ENCODE measurements at places on chromosomes 11 and 22.

DNA sequence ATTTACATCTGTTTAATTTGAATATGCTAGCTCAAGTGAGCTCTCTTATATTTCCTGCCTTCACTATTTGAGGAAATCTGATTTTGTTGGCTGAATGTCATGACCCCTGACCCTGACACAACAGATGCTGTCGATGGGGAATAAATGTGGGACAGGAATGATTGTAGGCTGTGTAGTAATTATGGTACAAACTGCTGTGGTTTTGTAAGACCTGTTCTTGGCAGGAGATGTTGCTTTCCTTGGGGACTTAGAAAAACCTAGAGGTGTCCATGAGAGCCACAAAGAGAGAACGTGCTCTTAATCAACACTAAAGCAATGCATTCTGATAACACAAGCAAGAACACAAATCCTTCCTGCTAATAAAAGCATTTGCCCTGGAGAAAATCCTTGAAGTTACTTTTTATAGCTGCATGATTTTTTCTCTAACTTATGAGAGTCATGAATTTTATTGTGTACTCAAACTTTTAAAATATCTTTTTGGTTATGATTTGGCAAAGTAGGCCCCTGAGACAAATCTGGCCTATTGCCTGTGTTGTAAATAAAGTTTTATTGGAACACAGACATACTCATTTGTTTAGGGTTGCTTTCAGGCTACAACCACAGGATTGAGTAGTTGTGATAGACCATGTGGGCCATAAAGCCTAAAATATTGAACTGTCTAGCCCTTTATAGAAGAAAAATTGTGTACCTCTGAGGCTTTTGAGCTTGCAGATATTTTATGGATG is 90.2 kb downstream of the DDX10 start:
- DNase-seq: no peak

DNA sequence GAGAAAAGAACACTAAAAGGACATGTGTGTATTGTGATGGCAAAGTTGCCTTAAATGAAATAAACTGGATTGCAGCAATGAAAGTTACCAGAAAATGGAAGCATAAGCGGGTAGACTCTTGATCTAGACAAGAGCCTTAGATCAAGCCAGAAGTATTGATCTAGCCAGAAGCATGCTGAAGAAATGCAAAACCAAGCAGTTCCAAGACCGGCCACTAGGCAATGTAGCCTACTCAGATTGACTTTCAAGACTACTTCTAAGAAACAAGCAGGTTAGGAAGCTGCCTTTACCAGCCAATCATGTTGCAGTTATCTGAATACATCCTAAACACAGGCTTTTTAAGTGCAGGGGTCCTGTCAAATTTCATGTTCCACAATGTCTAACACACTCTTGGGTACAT is 54.6 kb downstream of the KCNA4 start:
- no peak for DNase-seq

DNA sequence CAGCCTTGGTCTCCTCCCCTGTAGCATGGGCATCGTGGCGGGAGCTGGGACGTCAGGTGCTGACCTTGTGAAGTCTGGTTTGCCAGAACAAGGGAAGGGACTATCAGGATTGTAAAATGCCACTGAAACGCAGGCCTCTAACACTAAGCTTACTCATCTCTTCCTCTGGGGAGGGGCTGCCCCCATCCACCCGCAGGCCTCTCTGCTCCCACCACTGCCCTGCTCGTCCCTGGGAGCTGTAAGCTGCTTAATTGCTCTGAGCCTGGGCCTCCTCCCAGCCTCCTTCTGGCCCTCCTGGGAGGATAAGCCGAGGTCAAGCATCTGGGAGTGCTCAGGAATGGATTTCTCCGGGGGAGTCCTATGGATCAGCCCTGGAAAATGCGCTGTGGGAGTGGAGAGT is 8.4 kb downstream of the SHISAL1 start:
- no peak for DNase-seq

GRCh38 chr11:90250970-90251369 is 28.1 kb upstream of the CHORDC1 start:
- no peak for DNase-seq

- DNase-seq: no peak
Measured at GRCh38 chr11:110152199-110152598, 59.0 kb downstream of the ZC3H12C start.

GRCh38 chr11:46951864-46952263 is 15.3 kb downstream of the CSTPP1 start:
- no peak for DNase-seq

GRCh38 chr11:9600166-9600565 is 26.7 kb downstream of the WEE1 start:
- no peak for DNase-seq

GRCh38 chr11:3942160-3942955 is 86.9 kb downstream of the STIM1 start:
- DNase-seq: no peak

DNA sequence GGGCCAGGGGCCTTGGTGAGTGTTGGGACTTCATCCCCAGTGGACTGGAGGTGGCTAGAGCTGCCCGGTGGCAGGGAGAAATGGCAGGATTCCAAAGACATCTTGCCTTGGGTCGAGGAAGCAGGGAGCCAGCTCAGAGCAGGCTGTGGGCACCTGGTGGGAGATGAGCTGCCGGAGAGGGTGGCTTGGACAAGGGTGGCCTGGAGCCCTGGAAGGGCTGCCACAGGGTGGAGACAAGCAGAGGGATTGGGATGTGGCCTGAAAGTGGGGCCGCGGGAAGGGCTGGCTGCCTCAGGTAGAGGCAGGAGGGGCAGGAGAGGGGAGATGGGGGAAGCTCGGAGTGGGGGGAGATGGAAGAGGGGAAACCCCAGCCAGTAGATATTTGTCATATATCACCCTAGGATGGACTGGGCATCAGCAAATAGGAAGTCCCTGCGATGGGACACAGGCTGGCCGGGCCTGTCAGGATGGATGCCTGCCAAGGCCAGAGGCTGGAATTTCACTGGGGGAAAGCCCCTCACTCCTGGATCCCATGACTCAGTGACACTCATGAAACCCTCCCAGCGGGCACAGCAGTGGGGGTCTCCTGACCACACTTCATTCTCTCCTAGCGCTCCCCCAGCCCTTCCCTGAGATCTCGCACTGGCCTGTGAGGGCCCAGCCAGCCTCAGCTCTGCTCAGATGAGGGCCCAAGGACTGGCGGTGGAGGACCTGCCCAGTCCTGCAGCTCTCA is 72.0 kb upstream of the SHISAL1 start:
- no peak for DNase-seq

DNA sequence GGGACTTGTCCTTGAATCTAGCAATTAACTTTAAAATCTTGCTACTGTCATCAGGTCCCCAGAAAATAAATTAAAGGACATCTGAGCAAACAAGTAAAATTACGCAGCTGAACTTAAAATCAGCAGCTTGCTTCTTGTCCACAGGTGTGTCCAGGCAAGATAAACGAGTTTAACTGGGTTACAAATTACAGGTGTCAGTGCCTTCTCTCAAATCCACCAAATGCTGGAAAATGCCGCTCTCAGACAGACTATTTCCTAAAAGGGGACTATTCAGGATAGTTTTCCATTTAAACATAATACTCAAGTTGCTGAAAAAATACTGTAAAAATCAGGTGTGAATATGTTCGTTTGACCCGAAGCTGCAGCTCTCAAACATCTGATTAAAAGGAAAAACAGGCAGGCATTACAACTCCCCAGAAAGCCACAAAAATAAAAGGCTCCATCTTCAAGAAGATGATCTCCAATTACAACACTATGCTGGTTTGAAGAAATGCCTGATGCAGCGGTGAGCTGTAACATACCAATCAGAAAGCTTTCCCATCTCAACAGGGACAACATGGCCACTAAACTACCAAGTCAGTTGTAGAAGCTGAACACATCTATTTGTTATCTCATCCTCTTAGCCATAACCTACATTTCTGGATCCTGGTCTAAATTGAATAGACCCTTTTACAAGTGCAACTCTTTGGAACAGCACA is 82.1 kb downstream of the CADM1 start:
- peak; percentile 28 for DNase-seq

- no peak for DNase-seq
Measured at GRCh38 chr11:76723142-76723541, 52.6 kb upstream of the LRRC32 start.

DNA sequence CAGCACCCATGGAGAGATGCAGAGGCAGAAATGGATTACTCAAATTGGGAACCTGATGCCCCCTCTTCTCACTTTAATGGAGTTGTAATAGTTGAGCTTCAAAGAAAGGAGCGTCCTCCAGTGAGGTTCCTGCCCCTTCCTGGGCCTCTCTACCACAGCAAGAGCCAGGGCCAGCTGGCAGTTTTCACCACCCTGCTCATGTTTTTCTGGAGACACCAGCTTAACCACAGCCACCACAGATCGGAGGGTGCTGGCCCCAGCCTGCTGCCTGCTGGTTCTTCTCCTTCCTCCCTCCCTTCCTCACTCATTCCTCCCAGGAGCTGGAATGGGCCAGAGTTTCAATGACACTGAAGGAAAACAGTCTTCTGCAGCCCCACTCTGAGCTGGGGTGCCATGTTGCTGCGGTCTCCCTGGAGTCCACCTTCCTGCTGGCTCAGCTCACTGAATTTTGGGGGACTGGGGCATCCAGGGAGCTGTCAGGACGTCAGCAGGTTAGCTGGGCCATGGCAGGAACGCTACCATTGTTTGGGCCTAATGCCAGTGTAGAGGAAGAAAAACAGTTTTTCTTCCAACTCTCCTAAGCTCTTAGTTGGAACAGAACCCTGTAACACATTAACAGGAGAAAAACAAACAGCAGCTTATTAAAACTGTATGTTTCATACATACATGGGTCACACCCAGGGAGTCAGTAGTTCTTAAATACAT is 57.7 kb downstream of the TRAF6 start:
- no peak for DNase-seq

DNA sequence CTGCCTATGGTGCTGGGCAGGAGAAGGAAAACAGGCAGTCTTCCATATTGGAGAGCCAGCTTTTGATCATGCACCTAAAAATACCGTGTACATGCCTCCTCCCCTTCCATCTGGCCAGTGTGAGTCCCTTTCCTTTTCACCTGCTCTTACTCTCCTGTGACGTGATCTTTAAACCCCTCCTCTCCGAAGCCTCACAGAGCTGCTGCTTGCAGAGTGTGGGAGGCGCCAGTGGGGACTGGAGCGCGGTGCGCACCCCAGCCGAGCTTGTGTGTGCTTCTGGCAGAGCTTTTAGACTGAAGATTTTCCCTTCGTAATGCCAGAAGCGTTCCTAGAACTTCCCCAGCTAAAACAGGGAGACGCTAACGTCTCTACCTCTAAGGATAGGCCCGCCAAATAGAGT is 29.8 kb downstream of the MUC6 start:
- DNase-seq: peak; percentile 89

DNA sequence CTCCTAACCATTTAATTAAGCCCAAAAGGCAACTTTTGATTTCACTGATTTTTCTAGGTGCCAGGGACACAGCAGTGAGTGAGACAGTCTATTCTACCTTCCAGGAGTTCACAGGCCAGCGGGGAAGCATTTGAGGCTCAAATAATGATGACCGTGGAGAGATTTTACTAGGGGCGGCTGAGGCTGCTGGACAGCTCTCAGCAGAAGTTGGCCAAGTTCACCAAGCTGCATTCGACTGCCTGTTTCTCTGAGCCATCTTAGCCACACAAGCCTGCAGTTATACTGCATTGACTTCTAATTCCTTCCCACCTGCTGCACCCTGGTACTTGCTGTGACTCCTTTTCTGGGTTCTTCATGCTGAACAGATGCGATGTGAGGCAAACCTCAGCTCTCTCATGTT is 168.9 kb upstream of the TBCEL start:
- no peak for DNase-seq

GRCh38 chr11:130911306-130911705 is 5.0 kb downstream of the SNX19 start:
- DNase-seq: no peak

DNA sequence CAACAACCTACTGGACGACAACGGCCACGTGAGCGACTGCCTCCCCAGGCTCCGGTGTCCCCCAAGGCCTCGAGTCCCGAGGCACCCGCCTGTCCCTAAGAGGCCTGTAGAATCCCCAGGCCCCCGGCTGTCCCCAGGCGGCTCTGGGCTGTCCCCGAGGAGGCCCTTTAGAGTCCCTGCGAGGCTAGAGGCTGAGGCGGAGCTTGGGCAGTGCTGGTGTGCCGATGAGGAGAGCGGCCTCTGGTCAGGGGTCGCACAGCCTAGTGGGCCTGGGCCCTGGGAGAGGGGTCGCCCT is 3.7 kb downstream of the TBX1 start:
- DNase-seq: no peak

GRCh38 chr11:4048340-4048739 is 46.3 kb upstream of the RRM1 start:
- DNase-seq: no peak

DNA sequence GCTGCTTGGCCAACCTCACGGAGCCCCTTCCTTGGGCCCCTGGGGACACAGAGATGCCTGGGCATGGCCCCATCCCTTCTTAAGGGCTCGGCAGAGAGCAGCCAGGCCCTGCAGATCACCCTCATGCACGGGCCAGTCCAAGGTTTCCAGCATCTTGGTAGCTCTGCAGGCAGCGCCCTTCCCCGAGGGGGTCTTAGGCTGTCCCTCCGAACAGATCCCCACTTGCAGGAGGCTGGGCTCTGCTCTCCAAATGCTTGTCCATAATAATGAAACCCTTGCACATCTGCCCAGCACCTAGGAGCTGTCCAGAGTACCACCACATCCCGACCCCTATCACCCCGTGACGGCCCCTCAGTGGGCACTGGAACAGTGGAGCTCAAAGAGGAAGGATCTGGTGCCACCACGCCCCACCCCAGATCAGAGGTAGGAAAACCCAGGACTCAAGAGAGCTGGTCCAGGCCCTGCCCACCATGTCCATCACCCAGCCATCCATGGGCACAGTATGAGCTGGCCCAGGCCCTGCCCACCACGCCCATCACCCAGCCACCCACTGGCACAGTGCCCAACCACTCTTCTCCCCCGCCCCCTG is 92.5 kb upstream of the PRR5 start:
- DNase-seq: no peak

DNA sequence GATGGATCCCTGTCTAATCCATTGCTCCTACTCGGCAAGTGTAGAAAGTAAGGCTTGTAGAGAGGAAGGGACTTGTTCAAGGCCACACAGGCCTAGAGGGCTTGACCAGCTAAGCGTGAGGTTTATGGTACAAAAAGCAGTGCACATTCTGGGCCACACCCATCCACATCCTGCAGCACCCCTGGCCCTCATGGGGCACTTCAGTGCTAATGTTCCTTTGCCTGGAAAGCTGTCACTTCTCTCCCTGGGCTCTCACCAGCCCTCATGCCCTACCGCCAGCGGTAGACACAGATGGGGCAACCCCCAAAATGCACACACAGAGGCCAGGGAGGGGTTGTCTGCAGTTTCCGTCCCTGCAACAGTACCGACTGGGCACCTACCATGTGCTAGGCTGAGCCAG is 7.1 kb upstream of the MGAT3 start:
- DNase-seq: no peak

GRCh38 chr11:94895971-94896370 is 77.4 kb downstream of the CWC15 start:
- no peak for DNase-seq

DNA sequence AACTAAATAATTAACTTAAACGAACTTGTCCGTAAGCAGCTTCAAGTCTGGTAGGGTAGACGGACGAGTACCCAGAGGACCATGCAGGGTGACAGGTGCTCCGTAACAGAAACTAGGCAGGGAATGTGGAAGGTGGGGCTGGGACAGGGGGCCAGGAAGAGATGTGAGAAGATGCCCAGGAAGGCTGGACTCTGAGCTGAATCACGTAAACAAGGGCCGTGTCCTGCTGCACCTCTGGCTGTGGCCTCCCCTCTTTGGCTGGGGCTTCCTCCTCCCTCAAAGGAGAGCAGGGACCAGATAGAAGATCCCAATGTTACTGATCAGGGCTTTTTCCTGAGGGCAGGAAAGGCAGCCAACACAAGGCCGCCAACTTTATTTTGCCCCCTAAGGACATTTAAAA is 47.9 kb downstream of the PACSIN2 start:
- DNase-seq: no peak

Measured in NCI-H510A treated with DMSO at 0.1 percent for 48 hours (cell line).